SW 1271 (cell line): ENCODE measurements at places on chromosomes 4 and X.
A peak's percentile ranks its signal among the peaks of the same experiment; 100 is the strongest.

DNA sequence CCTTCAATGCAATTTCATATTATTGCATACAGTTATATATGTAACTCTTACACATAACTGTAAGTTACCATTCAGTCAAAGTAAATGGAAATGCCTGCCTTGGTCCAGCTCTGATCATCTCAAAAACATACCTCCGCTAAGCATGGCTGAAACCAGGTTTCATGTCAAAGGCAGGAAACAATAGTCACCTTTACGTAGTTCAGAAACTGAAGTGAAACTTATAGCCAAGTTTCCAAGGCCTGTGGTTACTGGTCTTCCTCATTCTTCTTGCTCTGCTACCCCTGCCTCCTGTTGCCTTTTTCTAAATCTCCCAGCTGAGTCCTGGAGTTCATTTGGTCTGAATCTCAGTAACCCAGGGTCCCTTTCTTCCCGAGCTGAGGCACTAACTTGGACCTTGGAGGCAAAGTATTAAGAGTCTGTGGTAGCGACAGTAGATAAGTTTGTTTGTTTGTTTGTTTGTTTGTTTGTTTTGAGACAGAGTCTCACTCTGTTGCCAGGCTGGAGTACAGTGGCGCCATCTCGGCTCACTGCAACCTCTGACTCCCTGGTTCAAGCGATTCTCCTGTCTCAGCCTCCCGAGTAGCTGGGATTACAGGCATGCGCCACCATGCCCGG is 30.8 kb downstream of the DAPP1 start:
- DNase-seq: no peak

GRCh38 chr4:137685357-137685756 is 153.1 kb upstream of the PCDH18 start:
- no peak for DNase-seq

GRCh38 chrX:121570072-121570841 is 522.8 kb downstream of the GLUD2 start:
- DNase-seq: no peak

- DNase-seq: no peak
Observed at GRCh38 chrX:121987163-121987562, 939.8 kb downstream of the GLUD2 start.

GRCh38 chrX:150257353-150258175 is 105.6 kb upstream of the MAMLD1 start:
- no peak for DNase-seq

DNA sequence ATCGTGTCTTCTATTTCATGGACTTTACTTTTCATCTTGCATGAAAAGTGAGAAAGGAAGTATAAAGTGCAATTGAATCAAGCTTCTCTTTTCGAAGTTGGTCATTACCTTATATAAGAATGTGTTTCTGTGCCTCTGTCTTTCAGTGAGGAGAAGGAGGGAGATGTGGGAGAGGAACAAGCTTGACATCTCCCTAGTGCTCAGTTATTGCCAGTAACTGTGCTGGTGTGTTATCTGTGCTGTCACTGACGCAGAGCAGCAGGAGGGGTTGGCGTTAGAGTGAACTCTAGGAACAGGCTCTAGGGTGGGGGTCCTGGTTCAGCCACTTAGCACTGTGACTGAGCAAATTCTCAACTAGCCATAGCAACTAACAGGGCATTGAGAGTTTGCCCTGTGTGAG is 34.0 kb upstream of the TBC1D9 start:
- DNase-seq: no peak

GRCh38 chr4:156771171-156771837 is 200.3 kb downstream of the PDGFC start:
- peak; percentile 80 for DNase-seq

DNA sequence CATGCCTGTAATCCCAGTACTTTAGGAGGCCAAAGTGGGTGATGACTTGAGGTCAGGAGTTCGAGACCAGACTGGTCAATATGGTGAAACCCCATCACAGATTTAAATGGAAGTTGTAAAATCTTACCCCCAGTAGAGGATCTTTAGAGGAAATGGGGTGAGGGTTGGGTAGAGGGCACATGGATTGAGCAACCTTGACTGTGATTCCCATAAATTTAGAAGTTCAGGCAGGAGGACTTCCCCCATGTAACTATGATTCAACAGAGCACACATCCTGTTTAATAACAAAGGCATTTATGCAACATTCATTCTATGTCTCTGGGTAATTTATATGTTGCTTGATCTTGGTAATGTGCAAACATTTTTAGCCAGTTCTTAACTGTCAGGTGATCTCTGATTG is 143.1 kb downstream of the RBM47 start:
- no peak for DNase-seq

DNA sequence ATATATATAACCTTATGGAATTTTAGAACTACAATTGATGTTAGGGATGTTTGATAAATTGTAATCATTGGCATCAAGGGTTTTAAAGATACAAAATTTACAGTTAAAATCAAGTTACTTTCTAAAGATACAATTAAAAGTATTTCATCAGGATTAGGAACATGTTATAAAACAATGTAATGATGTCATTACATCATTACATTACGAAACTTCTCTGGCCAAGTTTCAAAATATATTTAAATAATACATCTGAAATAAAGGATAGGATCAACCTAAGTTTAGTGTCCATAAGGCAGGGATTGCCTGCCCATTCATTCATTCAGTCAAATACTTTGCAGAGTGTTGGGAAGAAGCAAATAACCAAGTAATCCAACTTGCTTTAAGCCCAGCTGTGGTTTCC is 75.1 kb downstream of the TENM3 start:
- no peak for DNase-seq

DNA sequence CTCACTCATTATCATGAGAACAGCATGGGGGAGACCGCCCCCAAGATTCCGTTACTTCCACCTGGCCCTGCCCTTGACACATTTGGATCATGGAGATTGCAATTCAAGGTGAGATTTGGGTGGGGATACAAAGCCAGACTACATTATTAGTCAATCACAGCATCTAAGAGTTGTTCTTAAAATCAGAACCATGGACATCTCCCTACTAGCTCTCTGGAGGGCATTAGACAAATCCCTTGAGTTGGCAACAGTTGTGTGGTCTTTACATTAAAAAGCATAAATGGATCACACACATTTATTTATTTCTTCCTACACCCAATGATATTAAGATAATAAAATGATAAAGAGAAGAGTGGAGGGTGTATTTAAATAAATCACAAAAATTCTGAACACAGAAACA is 262.8 kb upstream of the VCX start:
- DNase-seq: no peak

GRCh38 chr4:62162606-62163005 is 962.5 kb downstream of the ADGRL3 start:
- no peak for DNase-seq

- DNase-seq: no peak
Observed at GRCh38 chr4:112279025-112279881, 6.5 kb downstream of the TIFA start.

- no peak for DNase-seq
Observed at GRCh38 chr4:146237092-146237491, 22.8 kb downstream of the REELD1 start.

GRCh38 chr4:8854931-8855330 is 16.7 kb downstream of the HMX1 start:
- no peak for DNase-seq

DNA sequence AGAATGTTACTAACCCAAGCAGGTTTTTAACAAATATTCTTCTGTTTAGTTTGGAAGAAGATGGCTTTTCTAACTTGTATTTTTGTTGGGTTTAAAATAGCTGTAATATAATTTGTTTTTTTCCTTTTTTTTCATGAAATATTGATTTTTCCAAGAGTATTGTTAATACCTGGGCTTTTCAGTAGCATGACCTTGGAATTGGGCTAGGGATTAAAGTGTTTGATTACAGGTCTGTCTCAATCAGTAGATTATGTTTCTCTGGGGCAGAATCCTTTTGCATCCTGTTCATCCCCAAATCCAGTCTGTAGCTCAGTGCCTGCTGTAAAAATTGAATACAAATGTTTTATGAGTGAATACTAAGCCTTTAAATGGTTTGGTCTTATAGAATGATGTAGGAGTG is 479.8 kb downstream of the RAPGEF2 start:
- DNase-seq: no peak

- DNase-seq: no peak
Observed at GRCh38 chrX:136865270-136866158, 15.0 kb downstream of the RBMX start.

DNA sequence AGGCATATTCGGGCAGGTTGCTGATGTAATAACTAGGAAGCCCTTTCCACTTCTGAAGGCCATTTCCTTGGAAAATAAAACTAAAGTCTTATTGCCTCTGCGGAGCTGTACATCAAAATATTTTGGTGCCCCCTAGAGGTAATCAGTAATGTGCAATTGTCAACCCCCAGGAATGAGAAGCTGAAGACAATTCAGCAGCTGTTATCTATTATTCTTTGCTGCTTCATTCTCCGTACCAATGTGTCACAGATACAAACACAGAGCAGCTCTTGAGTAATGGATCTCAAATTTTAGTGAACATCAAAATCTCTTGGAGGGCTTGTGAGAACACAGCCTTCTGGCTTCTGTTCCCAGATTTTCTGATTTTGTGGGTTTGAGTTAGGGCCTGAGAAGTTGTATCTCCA is 3.5 kb upstream of the SLIT2 start:
- DNase-seq: no peak

- no peak for DNase-seq
Observed at GRCh38 chrX:113059714-113060113, 219.1 kb upstream of the AMOT start.

DNA sequence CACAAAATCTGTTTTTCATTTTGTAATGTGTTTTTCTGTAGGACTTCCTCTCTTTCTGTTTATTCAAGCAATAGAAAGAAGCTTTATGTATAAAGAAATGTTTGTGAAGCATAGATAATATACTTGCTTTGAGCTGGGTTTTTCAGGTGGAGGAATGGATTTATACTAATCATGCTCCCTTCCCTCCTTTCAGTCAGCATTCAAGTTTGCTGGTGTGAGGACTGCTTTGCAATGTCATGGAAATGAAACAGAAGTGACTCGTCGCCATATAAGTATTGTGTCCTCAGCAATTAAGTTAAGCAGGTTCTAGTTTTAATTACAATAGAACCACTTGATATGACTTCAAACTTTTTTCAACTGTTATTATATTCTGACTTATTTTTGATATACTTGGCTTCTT is 1447.1 kb downstream of the PCDH19 start:
- DNase-seq: no peak

GRCh38 chr4:100842856-100843255 is 325.0 kb upstream of the EMCN start:
- DNase-seq: no peak

DNA sequence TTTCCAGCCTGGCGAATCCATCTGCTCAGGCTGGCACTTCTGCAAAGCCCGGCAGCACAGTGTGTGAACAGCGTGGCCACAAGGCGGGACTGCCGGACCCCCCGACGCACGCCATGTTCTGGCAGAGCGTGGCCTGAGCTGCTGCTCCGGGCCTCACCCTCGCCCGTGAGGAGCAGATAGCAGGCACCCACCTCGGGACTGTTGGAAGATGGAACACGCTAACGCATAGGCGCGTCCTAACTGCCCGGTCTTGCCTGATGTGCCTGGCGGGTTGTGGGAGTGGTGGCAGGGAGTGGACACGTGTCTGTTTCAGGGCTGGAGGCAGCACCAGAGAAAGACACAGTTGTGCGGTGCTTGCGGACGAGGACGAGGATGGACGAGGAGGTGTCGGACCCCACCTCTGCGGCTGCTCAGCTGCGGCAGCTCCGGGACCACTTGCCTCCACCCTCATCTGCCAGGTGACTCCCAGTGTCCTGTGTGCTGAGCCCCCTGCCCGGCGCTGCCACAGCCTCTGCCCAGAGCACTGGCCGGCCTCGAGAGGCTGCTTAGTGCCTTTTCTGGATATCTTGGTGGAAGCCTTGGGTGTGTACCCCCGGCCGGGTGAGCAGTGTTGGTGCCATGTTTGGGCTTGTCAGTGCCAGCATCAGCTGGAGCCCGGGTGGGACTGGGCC is 28.2 kb downstream of the UVSSA start:
- DNase-seq: no peak

DNA sequence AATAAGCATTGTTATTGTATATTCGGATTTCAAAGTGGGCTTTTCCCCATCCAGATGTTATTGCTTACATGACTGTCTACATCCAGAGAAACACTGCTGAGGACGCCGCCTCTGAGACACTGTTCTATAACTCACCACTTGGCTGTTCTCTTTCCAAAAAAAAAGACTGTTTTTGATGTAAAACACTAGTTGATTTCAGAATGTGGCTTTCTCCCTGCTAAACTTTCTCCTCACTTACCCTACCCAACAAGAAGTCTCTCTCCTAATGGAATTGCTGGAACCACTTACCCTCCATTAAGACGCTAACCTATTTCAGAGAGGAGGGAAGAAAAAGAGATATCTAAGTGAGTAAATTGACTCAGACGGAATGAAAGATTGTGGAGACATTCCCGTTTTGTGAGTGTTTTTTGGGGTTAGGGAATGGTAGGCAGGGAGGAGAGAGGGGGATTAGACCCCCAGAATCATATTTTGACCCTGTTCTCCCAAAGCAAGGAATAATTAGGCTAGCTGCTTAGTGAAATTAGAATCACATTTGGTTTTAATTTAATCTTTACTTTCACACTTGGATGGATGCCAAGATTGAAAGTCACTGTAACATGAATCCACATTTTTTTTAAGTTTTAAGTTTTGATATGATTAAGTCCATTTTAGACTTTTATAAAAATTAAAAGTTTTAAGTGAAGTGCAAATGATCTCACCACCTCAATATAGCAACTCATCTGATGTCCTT is 174.9 kb downstream of the CHIC2 start:
- DNase-seq: no peak

- DNase-seq: no peak
Observed at GRCh38 chr4:189497996-189498395, 442.7 kb upstream of the FRG1 start.

DNA sequence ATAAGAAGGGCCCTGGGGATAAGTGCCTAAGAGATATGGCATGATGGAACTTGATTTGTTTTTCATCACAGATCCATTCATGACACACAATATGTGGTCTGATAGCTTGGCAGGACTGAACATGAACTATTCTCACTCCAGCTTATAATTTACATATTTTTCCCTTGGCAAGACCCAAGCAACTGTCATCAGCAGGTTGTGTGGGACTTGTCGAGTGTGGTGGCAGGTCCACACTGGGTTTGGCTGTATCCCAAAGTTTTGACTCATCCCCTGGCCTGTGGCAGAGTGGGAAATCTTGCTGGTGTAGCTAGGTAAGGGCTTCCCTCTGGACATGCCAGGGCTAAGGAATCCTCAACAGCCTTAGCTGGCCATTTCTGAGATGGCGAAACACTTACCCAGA is 81.0 kb upstream of the STIM2 start:
- no peak for DNase-seq

DNA sequence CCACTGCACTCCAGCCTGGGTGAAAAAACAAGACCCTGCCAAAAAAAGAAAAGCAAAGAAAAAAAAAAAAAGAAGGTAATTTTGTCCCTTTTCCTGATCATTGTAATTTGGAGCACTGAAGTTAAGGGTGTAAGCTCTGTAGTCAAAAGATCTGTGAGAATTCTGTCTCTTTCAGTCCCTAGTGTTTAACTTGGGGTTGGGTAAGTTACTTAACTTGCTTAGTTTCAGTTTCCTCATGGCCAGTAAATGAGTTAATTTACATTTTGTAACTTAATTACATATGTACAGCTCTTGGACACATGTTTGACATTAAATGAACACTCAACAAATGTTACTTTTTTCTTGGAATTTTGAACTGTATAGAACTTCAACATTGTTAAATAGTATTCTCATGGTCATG is 10.9 kb upstream of the UBE2K start:
- no peak for DNase-seq

- no peak for DNase-seq
Observed at GRCh38 chrX:100659431-100660137, 15.6 kb downstream of the SRPX2 start.
